ENCODE measurements at places on chromosomes 7 and 10.

GRCh38 chr7:80815733-80816132 lies 103.1 kb downstream of the SEMA3C start:
- no peak for DNase-seq

- no peak for DNase-seq
These were observed 12.9 kb downstream of the CDH23 start for GRCh38 chr10:71409516-71410104.

GRCh38 chr7:110693344-110693743 lies 397.6 kb upstream of the LRRN3 start:
- DNase-seq, result no peak

DNA sequence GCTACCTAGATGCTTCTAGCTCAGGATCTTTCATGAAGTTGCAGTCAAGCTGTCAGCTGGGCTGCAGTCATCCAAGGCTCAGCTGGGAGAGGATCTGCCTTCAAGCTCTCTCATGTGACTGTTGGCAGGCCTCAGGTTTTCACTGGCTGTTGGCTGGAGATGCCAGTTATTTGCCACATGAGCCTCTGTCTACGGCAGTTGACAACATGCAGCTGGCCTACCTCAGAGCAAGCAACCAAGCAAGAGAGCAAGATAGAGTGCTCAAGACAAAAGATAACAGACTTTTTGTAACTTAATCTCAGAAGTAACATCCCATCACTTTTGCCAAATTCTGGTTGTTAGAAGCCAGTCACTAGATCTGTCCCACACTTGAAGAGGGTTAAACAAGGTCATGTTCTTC lies 125.8 kb downstream of the TPST1 start:
- DNase-seq, result peak; percentile 18

DNA sequence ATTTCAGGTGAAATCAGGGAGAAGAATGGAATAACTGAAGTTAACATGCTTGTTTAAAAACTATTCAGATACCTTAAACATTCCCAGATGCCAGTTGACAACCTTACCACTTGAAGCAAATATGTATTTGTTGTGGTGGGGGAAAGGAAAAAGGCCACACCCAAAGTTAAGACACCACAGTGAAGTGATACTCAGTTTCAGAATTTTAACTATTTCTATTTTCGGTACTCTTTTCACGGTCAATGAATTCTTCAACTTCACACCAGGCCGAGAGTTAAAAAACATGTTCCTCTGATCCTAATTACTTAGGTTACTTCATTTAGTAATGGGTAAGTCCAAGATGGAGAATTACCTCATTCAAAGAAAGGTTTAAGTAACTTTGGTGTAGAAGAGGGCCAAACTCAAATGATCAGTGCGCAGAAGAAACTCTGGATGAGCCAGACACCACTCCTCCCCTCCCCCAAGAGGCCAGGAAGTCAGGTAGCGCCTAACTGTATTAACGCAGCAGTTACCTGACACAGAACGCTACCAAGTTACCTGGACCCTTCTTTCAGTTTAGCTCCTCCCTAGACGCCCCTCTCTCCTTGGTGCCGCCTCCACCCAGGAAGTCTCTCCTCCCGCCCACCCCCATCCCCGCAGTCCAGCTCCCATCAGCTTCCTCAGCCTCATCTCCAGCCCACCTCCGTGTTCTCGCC lies 700 bp downstream of the MTPN start:
- DNase-seq, result no peak

DNA sequence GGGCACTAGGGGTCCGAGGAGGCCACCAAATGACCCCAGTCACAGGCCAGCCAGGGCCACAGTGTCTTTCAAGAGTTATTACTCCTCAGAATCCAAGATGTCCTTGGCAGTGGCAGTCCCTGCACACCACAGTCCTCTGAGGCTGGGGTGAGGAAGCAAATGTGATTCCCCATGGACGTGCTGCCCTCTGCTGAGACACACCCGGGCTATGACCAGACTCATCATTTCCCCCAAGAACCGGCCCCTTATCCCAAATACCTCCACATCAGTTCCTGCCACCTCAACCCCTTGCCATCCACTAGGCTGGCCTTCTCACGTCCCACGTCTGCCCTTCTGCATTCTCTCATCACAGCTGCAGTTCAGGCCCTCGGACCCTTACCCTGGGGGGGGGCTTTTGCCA lies 5.0 kb downstream of the PRKAG2 start:
- DNase-seq, result peak; percentile 43

- no peak for DNase-seq
These were observed 150.4 kb downstream of the TAX1BP1 start for GRCh38 chr7:27890205-27890849.

DNA sequence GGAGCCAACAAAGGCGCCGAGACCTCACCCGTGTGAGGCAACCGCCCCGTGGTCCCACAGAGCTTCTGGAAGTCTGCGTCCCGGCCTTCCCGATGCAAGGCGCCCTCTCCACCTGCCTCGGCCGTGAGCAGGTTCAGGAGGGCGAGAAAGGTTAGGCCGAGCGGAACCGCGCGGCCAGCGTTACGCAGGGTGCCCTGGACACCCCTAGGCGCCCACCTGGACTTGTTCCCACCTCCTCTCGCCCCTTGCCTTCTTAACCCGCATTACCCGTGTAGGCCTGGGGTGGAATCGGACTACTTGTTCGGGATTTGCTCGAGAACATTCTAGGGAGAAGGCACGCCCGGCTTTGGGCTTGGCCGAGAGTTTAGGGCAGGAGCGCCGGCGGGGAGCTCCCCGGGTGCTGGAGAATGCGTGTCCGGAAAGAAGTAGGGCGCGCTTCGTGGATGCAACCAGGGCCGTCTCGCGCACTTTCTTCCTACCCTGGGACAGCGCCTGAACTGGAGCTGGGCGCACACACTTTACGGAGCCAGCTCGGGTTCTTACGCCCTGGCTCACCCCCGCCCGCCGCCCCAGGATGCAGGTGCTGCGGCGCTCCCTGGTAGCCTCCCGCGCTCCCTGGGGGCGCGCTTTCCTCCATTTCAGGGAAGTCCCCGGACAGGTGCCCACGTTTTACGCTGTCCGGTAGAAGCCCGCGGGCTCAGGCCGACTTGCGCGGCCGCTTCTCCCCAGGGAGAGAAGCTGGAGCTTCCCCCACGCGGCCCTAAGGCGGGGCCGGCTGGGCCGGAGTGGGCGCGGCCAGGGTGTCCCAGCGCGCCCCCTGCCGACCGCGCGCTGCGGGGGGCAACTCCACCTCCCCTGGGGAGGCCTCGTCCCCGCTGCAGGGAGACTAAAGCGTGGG lies 74.5 kb downstream of the INSIG1 start:
- peak; percentile 85 for DNase-seq

DNA sequence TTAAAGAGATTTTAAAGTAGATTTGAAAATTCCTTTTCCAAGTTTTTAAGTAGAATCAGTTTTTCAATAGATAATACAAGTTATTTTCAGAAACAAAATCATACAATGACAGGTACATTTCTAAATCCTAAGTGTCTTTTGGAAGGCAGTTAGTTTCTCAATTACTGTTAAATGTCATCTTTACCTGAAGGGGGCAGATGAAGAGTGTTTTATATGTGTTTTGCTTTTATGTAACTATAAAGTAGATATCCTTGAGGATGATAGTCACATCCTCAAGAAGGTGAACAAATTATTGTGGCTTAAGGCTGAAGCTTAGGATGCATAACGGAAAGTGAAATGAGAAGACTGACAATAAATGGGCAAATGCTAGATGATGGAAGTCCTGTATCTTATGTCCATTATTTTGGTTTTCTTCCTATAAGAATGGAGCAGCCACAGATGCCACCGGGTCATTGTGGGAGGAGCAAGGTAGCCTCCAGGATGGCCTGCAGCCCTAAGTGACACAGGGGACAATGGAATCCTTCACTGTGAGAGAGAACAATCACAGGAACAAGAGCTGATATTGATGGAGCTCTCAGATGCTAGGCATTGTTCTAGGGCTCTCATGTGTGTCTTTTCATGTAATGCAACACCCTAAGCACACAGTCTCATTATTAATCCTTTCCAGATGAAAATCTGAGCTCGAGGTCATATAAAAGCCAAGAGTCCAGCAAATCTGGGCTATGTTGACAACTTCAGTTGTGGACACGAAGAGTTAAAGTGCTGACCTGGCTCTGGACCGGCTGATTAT lies 14.1 kb upstream of the MKX start:
- DNase-seq, result no peak

- peak; percentile 72 for DNase-seq
These were observed 289.6 kb downstream of the SFMBT2 start for GRCh38 chr10:7121154-7121797.

DNA sequence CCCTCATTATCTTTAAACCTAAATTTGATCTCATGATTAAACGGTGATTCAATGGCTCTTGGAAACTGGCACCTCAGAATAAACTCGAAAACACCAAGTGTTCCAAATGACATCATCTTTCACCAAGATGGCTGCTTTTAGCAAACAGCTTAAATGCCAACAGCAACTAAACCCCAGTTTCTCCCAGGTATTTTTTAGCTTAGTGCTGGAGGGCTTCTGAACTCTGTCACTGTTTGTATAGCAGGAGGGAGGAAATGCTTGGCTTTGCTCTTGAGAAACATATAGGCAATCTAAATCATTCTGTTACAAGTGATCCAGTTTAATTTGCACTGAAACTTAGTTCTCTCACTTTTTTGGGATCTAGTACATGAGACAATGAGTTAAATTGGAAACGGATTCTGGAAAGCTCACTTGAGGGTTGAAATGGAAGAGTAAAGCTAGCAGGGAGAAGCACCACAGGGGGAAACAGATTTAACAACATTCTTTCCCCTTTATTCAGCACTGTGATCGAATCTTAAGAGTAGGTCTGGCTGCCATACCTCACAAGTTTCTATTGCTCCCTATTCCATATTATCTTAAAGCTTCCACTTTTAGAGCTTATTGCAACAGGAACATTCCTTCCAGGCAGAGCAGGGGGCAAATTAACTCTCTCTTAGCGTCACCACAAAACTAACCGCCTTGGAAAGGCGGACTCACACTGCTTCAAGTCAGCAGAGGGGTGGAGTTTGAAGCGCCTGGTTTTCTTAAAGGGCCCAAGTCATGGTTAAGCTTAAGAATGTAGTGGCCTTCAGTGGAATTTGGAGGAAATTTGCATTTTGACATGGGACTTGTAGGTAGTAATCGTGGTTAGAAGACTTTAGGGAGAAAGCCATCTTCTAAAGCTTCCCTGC lies 1.8 kb upstream of the CCDC6 start:
- DNase-seq, result peak; percentile 89

DNA sequence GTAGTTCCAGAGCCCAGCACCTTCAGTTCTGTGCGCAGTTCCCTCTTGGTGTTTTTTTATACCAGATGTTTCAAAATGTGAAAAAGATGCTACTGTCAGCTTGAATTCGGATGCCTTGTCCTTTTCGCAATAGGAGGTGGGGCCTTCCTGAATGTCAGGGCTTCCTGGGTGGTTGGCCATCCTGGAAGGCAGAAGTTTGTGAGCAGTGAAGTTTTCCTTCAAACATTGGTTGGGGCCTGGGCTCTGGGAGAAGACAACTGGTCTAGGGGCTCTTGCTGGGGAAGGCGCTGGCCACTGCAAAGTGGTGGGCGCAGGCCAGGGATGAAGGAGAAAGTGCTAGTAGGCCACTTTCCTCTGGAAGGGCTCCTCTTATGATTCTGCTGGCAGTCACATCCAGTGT lies 56.8 kb upstream of the JAZF1 start:
- DNase-seq, result peak; percentile 66

DNA sequence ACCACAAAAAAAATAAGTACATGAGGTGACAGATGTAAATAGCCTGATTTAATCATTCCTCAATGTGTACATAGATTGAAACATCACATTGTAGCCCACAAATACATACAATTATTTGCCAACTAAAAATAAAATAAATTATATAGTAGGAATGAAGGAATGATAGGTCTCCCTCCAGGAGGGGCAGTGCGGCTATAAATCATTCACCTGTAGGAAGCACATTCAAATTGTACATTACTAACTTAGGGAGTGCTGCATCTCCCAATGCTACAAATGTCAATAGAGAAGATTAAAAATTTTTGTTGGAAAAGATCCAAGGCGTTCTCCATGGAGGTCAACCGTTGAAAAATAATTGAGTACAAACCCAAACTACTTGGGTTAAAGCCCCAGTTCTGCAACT lies 4.2 kb downstream of the KBTBD2 start:
- no peak for DNase-seq

GRCh38 chr7:31023877-31024276 lies 28.2 kb upstream of the ADCYAP1R1 start:
- no peak for DNase-seq

DNA sequence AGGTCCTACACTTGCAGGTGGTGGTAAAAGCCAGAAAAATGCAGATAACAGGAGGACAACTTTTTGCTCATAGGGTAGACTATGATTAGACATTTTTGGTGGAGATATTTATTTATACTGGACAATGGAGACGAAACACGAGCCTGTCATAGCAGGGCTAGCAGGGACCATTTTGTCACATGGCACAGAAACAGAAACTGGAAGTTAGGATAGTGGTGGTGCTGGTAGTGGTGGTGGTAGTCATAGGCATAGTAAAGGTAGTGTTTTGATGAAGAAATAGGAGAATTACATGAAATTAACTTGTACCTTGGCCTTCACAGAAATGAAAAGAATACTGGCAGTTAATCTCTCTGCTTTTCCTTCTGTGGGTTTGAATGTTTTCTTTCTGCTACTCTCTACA lies 8.8 kb upstream of the MGAM start:
- DNase-seq, result no peak

GRCh38 chr10:101263150-101263752 lies 34.0 kb upstream of the LBX1 start:
- no peak for DNase-seq

DNA sequence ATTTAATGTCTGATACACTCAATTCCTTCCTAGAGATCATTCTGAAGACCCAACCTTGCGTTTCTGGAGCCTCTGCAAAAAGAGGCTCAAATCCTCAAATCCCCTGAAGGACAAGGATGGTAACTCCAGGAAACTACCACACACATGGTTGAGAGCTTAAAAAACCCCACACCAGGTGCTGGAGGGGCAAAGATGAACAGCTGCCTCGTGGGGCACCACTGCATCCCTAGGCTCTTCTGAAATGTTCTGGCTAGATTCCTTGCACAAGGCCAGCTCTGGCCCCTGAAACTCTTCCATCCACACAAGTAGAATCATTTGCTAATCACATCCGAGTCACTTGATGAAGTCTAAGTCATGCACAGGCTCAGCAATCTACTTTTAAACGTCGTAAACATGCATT lies 286.6 kb downstream of the ELMO1 start:
- no peak for DNase-seq

DNA sequence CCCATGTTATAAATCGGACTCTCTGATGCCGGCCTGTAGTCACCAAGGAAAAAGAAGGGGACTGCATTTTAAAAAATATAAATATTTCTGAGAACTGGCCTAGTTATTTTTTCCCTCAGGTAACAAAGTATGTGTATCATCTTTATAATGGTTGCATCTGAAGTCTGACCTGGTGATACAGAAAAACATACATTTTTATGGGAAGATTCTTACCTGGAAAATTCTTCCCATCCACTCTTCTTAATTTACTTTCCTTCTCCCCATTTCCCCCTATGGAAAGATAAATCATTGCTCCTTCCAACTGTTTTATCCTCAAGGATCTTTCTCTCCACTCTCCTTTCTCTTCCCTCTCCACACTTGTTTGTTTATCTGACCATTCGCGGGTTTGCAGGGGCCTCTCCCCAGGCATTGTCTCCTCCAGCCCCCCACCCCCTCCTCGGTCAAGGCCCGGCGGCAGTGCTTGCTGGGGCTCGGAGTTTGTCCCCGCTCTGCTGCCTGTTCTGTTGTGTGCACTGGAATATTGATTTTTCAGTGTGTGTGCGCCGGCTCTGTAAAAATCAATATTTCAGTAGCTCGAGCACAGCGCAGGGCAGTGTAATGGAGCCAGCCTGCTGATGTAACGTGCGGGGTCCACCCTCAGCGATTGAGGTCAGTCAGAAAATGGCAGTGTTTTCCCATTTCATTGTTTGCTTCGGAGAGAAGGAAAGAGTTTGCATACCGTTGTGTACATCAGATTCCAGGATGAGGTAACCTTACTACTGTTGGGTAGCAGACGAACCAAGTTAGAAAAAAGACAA lies 199.5 kb upstream of the NFE2L3 start:
- no peak for DNase-seq
